ENCODE measurements at places on chromosomes 3 and 15.

GRCh38 chr15:26087395-26087794, 224.3 kb upstream of the ATP10A start:
- DNase-seq = no peak

GRCh38 chr15:53974813-53975212, 3.4 kb upstream of the UNC13C start:
- no peak for DNase-seq

DNA sequence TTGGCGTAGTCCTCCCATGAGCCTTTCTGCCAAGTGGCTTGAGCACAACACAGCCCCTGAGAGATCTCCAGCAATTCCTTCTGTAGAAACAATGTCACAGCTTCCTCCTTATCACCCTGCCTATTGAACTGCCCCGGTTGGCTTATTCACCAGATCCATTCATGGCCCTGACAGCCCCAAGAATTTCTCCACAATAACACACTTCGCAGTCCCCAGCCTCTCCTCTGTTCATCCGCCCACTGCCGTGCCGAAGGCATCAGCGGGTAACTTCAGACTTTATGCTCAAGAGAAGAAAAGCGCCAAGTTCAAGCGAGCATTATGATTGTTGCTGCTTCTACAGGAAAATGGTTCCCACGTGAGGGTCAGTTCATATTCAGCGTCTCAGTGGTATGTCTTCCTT, 403.9 kb downstream of the VPS13C start:
- DNase-seq = no peak

GRCh38 chr3:168117059-168117458, 21.3 kb upstream of the GOLIM4 start:
- no peak for DNase-seq

GRCh38 chr3:66335671-66336070, 114.9 kb downstream of the SLC25A26 start:
- no peak for DNase-seq

DNA sequence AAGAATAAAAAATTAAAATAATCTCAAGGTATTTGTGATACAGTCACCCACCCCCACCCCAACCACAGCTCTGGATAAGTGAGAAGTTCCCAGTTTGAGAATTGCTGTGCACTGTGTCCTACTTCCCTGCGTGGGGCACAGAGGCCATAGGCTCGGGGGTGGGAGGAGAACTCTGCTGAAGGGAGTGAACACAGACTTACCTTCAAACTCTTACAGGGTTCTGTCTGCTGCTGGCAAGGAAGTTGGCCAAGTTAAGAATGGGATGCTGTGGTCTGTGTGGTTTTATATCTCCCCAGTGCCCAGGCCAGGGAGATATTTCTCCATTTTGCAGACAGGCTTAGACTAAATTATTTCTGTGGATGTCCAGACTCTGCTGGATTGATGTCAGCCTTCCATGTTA, 37.6 kb downstream of the SPTSSB start:
- no peak for DNase-seq

GRCh38 chr3:56802378-56802745, 613 bp upstream of the ARHGEF3 start:
- DNase-seq = no peak

GRCh38 chr3:181753391-181753790, 41.7 kb downstream of the SOX2 start:
- no peak for DNase-seq
